H9 (cell line): ENCODE measurements at places on chromosomes 2 and 18. TPM values are rescaled to one million over a fixed set of nuclear protein-coding genes. Genes with fewer than 3 reads are reported as not detected.

GRCh38 chr2:174051741-174052583 is 86.8 kb upstream of the SP3 start:
- H3K4me3 ChIP-seq, result 0 out of 3 replicates have a peak overlapping the region, but pooled peaks have one; percentile 27
- H3K4me1 ChIP-seq, result peaks cover 7% of the 10 kb centered on the region
- DNase-seq, result peak; percentile 55

DNA sequence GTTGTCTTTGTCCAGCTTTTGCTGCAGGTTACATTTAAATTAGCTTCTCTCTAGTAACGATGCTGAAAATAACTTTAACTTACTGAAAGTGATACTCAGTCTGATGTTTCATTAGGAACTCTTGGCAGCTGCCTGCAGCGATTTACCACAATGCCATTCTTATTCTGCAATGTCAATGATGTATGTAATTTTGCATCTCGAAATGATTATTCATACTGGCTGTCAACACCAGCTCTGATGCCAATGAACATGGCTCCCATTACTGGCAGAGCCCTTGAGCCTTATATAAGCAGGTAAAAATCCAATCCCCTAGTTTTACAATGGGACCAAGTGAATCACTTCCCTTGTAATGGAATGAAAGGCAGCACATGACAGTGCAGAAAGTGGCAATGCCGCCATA is 16.3 kb upstream of the MFF start:
- H3K4me3 ChIP-seq, result no peak overlapping the region
- no peaks in the 10 kb centered on the region for H3K27me3 ChIP-seq
- no peaks in the 10 kb centered on the region for H3K4me1 ChIP-seq
- DNase-seq, result no peak
- no peaks in the 10 kb centered on the region for H3K36me3 ChIP-seq

GRCh38 chr18:36112302-36112701 is 16.8 kb downstream of the SLC39A6 start:
- no peaks in the 10 kb centered on the region for H3K4me1 ChIP-seq
- H3K36me3 ChIP-seq, result peaks cover 64% of the 10 kb centered on the region
- DNase-seq, result no peak
- no peak overlapping the region for H3K4me3 ChIP-seq

- no peak overlapping the region for H3K27ac ChIP-seq
- peak; percentile 32 for DNase-seq
- no peaks in the 10 kb centered on the region; the same call in 1 of the 2 replicates for H3K27me3 ChIP-seq
Measured at GRCh38 chr2:120401275-120402066, 55.5 kb downstream of the INHBB start.

GRCh38 chr2:236813766-236814165 is 244.1 kb downstream of the ACKR3 start:
- H3K4me1 ChIP-seq, result no peaks in the 10 kb centered on the region
- H3K36me3 ChIP-seq, result peaks cover 11% of the 10 kb centered on the region
- no peak overlapping the region for H3K4me3 ChIP-seq
- no peaks in the 10 kb centered on the region for H3K27me3 ChIP-seq
- H3K27ac ChIP-seq, result no peak overlapping the region

GRCh38 chr18:14927701-14928100 is 179.7 kb downstream of the ANKRD30B start:
- H3K27me3 ChIP-seq, result no peaks in the 10 kb centered on the region
- H3K4me3 ChIP-seq, result no peak overlapping the region
- DNase-seq, result no peak
- no peak overlapping the region for H3K27ac ChIP-seq

- DNase-seq, result peak; percentile 76
- H3K4me3 ChIP-seq, result peak overlapping the region; percentile 81
Measured at GRCh38 chr2:219497495-219498279, 1.0 kb upstream of the GMPPA start.

DNA sequence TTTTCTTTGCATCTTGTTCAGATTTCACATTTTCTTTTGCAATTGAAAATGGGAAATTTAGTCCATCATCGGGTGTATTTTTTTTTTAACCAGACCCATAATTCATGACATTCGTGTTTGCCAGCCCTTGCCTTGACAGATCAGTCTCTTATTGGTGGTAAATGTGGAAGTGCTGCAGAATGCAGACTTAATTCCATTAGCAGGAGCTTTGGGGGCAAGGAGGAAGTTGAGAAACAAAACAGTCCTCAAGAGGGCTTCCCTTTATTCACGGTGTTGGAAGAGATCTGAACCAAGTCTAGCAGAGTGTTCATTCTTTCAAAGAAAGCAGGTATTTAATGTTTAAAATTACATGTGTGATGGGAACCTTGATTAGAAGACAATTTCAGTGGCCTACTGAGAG is 16.6 kb upstream of the RPE start:
- H3K4me3 ChIP-seq, result no peak overlapping the region
- no peak for DNase-seq
- H3K27me3 ChIP-seq, result no peaks in the 10 kb centered on the region
- no peaks in the 10 kb centered on the region for H3K36me3 ChIP-seq
- H3K4me1 ChIP-seq, result no peaks in the 10 kb centered on the region
- H3K27ac ChIP-seq, result no peak overlapping the region

- peaks cover 3% of the 10 kb centered on the region; the same call in 1 of the 2 replicates for H3K4me1 ChIP-seq
- DNase-seq, result no peak
- H3K4me3 ChIP-seq, result no peak overlapping the region
- H3K27me3 ChIP-seq, result no peaks in the 10 kb centered on the region
- H3K27ac ChIP-seq, result no peak overlapping the region
Measured at GRCh38 chr2:134123332-134123731, 130.5 kb upstream of the MGAT5 start.

DNA sequence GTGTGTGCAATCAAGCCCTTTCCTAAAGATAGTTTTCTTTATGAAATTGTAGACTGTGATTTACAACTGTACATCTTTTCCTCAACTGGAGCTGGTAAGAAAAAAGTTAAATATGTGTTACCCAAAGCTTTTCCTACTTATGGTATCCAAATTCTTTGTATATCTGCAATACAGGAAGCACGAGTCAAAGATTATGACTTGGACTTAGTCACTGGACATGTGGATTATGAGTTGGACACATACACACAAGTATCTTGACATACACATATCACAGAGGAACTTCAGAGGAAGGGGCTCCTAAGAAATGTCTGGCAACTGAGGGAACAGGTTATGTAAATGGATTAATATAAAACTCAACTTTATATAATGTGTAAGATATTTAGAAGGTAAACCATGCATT is 35.2 kb downstream of the PRELID3A start:
- no peak overlapping the region for H3K27ac ChIP-seq
- H3K27me3 ChIP-seq, result no peaks in the 10 kb centered on the region
- no peak for DNase-seq
- H3K36me3 ChIP-seq, result peaks cover 21% of the 10 kb centered on the region
- H3K4me1 ChIP-seq, result no peaks in the 10 kb centered on the region
- no peak overlapping the region for H3K4me3 ChIP-seq

DNA sequence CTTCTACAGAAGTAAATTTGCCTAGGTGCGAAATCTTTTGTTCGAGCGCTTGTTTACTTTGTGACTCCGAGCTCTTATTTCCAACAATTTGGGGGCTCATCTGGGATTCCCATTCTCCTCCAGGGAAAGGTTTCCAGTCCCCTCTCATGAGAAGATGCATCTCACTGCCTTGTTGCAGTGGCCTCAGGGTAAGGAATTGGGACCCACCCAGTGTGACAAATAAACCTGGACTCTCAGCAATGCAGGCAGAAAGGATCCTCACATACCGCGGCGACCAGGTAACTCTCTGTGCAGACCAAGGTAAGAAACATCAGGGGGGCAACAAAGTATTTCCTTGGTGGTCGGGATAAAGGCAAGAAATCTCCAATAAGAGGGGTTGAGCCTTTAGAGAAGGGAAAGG is 1169.3 kb downstream of the DSC3 start:
- H3K27ac ChIP-seq, result no peak overlapping the region
- no peaks in the 10 kb centered on the region for H3K27me3 ChIP-seq
- H3K4me3 ChIP-seq, result no peak overlapping the region
- H3K36me3 ChIP-seq, result peaks cover 11% of the 10 kb centered on the region

DNA sequence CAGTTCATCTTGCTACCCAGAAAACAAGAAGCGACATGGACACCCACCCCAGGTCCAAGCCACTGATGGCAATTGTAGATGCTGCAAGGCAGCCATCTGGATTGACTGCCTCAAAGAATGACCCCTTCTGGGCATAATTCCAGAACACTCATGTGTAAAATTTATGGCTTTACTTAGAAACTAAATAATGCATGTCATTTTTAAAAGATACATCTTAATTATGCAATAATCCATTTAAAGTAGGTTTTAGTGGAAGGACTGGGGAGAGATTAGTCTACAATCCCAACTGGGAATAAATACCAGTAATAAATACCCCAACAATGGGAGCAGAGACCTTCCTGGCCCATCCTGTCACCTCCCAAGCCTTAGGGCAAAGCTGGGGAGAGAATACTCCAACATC is 247.7 kb downstream of the SS18 start:
- H3K27ac ChIP-seq, result no peak overlapping the region
- no peaks in the 10 kb centered on the region for H3K36me3 ChIP-seq
- no peaks in the 10 kb centered on the region for H3K4me1 ChIP-seq
- no peak for DNase-seq
- H3K27me3 ChIP-seq, result no peaks in the 10 kb centered on the region
- no peak overlapping the region for H3K4me3 ChIP-seq

- no peak for DNase-seq
- H3K36me3 ChIP-seq, result peaks cover 12% of the 10 kb centered on the region
- H3K27ac ChIP-seq, result no peak overlapping the region
- no peaks in the 10 kb centered on the region for H3K27me3 ChIP-seq
- H3K4me3 ChIP-seq, result no peak overlapping the region
- no peaks in the 10 kb centered on the region for H3K4me1 ChIP-seq
Measured at GRCh38 chr2:135093193-135093592, 41.1 kb downstream of the RAB3GAP1 start.

- H3K27ac ChIP-seq, result no peak overlapping the region
- H3K27me3 ChIP-seq, result no peaks in the 10 kb centered on the region
- peaks cover 3% of the 10 kb centered on the region; the same call in 1 of the 2 replicates for H3K36me3 ChIP-seq
- H3K4me3 ChIP-seq, result no peak overlapping the region
Measured at GRCh38 chr18:76463358-76463757, 31.7 kb downstream of the ZNF516 start.

DNA sequence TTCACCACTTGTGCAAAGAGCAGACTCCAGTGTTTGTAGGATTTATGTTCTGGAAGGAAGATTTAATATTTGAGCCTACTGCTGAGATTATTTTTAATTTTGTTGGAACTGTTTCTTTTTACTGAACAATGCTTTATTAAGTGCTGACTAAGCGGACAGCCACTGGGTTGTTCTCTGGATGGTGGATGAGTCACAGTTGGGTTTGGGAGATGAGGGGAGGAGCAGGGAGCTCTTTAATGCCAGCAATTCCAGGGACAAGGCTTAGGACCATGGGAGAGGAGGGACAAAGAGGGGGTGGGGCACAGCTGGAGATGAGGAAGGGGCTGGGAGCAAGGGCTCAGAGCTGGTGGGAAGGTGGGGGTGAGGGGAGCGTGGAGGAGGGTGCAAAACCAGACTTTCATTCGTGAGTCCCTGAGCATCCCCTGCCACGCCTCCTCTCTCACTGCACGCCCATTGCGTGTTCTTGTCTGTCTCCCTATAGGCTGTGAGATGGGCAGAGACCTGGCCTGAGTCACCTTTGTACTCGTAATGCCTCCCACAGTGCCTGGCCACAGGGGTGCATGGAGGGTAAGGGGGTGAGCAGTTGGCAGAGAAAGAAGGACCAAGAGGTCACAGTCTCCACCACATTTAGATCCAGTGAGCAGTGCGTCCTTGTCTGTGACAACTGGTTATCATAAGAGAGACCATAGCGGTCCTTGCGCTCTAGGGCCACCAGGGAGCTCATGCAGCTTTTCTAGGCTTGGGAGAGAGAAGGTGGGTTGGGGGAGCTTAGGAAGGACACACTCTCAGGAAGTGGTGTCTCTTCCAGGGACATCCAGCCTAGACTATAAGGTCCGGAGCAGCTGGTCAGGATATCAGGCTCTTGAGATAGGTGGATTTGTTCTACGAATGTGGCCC is 18.4 kb downstream of the SLC4A3 start:
- peaks cover 2% of the 10 kb centered on the region; the same call in 1 of the 2 replicates for H3K4me1 ChIP-seq
- no peaks in the 10 kb centered on the region; the same call in 1 of the 2 replicates for H3K27me3 ChIP-seq
- no peak overlapping the region for H3K4me3 ChIP-seq
- H3K36me3 ChIP-seq, result peaks cover 8% of the 10 kb centered on the region; the same call in 1 of the 2 replicates

TXNDC9 gene
- 35.3 and 37.7 TPM in 2 replicates for total RNA-seq

PXDN gene
- 140 and 146 TPM in 2 replicates for total RNA-seq

RAMP1 gene
- 0.63 and 0.75 TPM in 2 replicates for total RNA-seq

CYBRD1 gene
- total RNA-seq, result 3.6 and 5.4 TPM in 2 replicates

CHAC2 gene
- 10.7 and 11.3 TPM in 2 replicates for total RNA-seq

MRO gene
- 0.57 and 0.72 TPM in 2 replicates for total RNA-seq

LOXL3 gene
- total RNA-seq, result 29.0 and 29.8 TPM in 2 replicates

ALPG gene
- total RNA-seq, result 1.3 and 1.4 TPM in 2 replicates

ARHGAP15 gene
- total RNA-seq, result not detected in 2 replicates
